Ureter (tissue), 1 donor: ENCODE measurements at places on chromosomes 7 and 10. TPM values are rescaled to one million over a fixed set of nuclear protein-coding genes. Genes with fewer than 3 reads are reported as not detected.
A peak's percentile ranks its signal among the peaks of the same experiment; 100 is the strongest.

The CLRN3 gene
- total RNA-seq, result not detected

GRCh38 chr7:20365486-20365885, 34.8 kb downstream of the ITGB8 start:
- no peak for DNase-seq

DNA sequence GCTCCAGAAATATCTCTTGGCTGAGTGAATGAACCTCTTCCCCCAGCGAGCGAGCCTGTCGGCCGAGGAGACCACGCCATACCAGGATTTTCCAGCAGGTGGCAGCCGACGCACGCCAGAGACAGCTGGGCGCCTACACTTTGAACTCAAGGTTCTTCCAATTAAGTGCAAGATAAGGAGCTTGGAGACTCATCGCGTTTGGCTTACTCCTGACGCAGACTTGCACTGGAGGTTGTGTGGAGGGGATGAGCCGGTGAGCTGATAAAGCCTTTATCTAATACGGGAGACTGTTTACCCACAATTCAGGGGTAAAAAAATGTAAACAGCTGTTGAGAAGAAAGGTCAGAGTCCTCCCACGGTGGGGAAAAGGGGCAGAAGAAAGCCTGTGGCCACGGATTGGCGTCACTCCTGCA, 45.9 kb upstream of the EMX2 start:
- DNase-seq, result peak; percentile 86

DNA sequence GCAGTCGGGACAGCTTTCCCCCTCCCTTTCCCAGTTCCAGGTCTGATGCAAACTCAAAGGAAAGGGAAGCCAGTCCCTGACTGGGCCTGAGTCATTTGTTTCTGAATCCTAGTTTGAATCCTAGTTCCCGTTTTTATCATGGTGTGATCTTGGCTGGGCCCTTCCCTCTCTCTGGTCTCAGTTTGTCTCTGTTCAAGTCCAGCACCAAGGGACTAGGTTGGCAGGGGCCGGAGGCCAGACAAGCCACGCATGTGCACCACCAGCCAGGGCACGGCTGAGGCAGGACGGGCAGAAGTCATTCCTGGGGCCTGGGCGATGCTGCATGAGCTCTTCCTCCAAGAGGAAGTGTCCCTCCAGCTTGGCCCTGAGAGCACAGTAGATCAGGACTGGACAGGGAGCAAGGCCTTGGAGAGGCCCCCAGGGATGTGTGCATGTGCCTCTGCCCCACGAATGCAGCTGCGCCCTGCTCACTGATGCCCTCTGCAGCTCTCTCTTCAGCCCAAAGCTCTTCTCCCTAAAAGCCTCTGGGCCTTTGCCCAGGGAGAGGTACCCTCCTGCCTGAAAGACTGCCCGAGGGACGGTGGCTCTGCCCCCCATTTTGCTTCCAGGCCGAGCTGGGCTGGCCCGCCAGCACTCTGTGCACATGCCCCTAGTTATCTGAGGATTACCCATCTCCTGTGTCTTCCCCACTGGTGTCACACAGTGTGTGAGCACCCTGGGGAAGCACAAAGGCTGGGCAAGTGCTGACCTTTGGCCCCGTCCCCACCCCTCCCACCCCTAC, 86.7 kb downstream of the ZMIZ1 start:
- no peak for DNase-seq

GRCh38 chr10:108791794-108792474, 1131.4 kb downstream of the XPNPEP1 start:
- DNase-seq, result no peak

GRCh38 chr7:111578754-111579153, 16.5 kb upstream of the IMMP2L start:
- DNase-seq, result no peak
